ENCODE measurements at places on chromosomes 1 and 21. TPM values are rescaled to one million over a fixed set of nuclear protein-coding genes. Genes with fewer than 3 reads are reported as not detected.
A peak's percentile ranks its signal among the peaks of the same experiment; 100 is the strongest.

DNA sequence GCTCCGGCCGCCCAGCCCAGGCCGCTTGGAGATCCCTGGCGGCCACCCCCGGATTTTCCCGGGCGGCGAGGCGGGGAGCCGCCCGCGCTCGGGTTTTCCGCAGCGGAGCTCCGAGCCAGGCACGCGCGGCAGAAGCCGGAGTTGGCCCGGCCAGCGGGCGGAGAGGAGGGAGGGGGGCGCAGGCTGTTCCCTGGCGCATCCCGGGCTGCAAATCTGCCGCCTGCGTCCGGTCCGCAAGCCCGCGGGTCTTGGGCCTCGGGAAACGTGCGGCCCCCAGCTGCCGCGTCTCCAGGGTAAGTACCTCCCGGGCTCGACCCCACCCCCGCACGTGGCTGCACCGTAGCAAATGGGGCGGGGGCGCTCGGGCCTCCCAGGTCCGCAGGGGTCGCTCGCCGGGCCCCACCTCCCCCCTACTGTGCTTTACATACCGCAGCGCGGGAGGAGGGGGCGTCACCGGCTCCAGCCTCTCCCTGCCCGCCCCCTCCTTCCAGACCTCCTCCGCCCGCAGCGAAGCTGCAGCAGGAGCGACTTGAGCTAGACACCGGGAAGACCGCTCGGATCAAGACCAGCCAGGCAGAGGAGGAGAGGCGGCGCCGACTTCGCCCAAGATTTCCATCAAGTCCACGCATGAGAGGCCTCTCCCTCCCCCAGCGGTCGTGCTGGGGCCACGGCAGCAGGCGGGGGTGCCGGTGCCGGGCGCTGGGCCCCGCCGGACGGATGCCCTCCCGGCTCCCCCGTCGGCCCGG is 1.6 kb downstream of the TMEM200B start:
- peaks cover 12% of the 10 kb centered on the region for H3K36me3 ChIP-seq
- peak overlapping the region; percentile 71 for H3K4me3 ChIP-seq
- peaks cover 17% of the 10 kb centered on the region for H3K27me3 ChIP-seq
- DNase-seq: peak; percentile 38
- peaks cover 8% of the 10 kb centered on the region for H3K4me1 ChIP-seq

Gene HFM1
- total RNA-seq: 9.0 TPM

DNA sequence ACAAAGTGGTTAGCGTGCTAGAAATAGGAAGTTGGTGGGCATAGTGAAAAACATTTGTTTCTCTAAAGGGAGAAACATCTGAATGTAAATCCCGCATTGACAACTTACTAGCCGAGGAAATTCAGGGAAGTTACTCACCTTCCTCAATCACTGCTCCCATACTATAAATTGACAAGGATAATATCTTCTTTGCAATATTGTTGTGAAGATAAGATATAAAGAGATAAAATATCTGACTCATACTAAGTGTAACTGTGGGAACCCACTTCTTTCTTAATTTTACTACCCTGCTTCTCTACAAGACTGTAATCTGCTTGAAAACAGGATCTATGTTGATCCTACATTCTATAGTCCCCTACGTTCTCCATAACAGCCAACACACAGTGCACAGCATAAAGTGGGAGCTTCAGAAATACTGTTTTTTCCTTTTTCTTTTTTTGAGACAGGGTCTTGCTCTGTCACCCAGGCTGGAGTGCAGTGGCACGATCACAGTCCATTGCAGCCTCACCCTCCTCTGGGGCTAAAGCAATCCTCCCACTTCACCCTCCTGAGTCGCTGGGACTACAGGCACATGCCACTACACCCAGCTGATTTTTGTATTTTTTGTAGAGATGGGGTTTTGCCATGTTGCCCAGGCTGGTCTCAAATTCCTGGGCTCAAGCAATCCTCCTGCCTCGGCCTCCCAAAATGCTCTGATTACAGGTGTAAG is 57.4 kb upstream of the C1orf21 start:
- no peak overlapping the region for H3K4me3 ChIP-seq
- no peak for DNase-seq
- H3K27me3 ChIP-seq: peaks cover 3% of the 10 kb centered on the region
- no peaks in the 10 kb centered on the region for H3K4me1 ChIP-seq
- no peaks in the 10 kb centered on the region for H3K36me3 ChIP-seq

Gene ITLN2
- total RNA-seq: 1.8 TPM

GRCh38 chr1:223820515-223820858 is 25.3 kb downstream of the TP53BP2 start:
- H3K4me1 ChIP-seq: peaks cover 21% of the 10 kb centered on the region
- peaks cover 11% of the 10 kb centered on the region for H3K36me3 ChIP-seq
- no peak overlapping the region for H3K27ac ChIP-seq
- H3K4me3 ChIP-seq: no peak overlapping the region

GRCh38 chr1:59994302-59995198 is 68.0 kb upstream of the CYP2J2 start:
- H3K4me3 ChIP-seq: no peak overlapping the region
- peaks cover 9% of the 10 kb centered on the region for H3K4me1 ChIP-seq
- H3K27me3 ChIP-seq: no peaks in the 10 kb centered on the region
- DNase-seq: no peak
- no peaks in the 10 kb centered on the region for H3K36me3 ChIP-seq

- H3K27ac ChIP-seq: no peak overlapping the region
- H3K36me3 ChIP-seq: no peaks in the 10 kb centered on the region
- H3K4me3 ChIP-seq: no peak overlapping the region
- no peaks in the 10 kb centered on the region for H3K4me1 ChIP-seq
- H3K27me3 ChIP-seq: no peaks in the 10 kb centered on the region
Observed at GRCh38 chr1:106619827-106620134, 436.7 kb upstream of the PRMT6 start.

- no peak overlapping the region for H3K27ac ChIP-seq
- H3K27me3 ChIP-seq: no peaks in the 10 kb centered on the region
- no peak overlapping the region for H3K4me3 ChIP-seq
- no peak for DNase-seq
- H3K36me3 ChIP-seq: no peaks in the 10 kb centered on the region
Observed at GRCh38 chr1:172376431-172376830, 44.1 kb upstream of the C1orf105 start.

- H3K27me3 ChIP-seq: peaks cover 34% of the 10 kb centered on the region
- no peak overlapping the region for H3K4me3 ChIP-seq
- H3K27ac ChIP-seq: no peak overlapping the region
- H3K36me3 ChIP-seq: no peaks in the 10 kb centered on the region
Observed at GRCh38 chr1:4397196-4397595, 257.2 kb upstream of the AJAP1 start.

Gene NCAM2
- total RNA-seq: 0.60 TPM

DNA sequence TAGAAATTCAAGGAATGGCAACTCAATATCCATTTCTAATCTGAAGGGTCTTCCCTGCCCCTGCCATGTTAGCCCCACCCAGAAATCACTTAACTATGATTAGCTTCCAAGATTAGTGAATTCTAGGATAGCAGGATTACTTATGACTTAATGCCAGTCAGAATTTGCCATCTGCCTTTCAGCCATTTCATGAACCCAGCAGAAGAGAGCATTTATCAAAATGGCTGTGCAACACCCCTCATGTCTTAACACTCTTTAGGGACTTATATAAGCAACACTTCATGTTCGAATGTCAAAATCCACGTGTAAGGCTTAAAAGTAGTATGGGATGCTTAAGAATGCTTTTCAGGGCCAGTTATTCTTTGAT is 288.5 kb downstream of the NFIA start:
- H3K4me1 ChIP-seq: peaks cover 2% of the 10 kb centered on the region
- no peak overlapping the region for H3K27ac ChIP-seq
- no peak for DNase-seq

Gene MMP23B
- total RNA-seq: 5.3 TPM
